ENCODE measurements at places on chromosomes 5 and 9.

DNA sequence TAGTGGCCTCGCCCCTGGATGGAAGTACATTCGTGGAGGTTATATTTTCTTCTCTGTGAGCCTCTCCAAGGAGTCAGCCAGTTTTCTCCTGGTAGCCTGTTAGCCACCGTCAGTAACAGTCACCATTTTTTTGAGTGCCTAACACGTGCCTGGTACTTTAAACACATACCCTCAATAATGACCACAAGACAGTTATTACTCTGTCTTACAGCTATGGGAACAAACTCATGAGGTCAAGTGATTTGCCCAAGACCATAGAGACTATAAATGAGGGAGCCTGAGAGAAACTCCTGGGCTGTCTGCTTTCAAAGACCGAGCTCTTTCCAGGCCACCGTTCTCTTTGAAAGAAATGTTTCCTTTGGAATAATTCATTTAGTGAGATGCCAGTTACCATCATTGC is 90.4 kb downstream of the PALM2AKAP2 start:
- no peak for DNase-seq

DNA sequence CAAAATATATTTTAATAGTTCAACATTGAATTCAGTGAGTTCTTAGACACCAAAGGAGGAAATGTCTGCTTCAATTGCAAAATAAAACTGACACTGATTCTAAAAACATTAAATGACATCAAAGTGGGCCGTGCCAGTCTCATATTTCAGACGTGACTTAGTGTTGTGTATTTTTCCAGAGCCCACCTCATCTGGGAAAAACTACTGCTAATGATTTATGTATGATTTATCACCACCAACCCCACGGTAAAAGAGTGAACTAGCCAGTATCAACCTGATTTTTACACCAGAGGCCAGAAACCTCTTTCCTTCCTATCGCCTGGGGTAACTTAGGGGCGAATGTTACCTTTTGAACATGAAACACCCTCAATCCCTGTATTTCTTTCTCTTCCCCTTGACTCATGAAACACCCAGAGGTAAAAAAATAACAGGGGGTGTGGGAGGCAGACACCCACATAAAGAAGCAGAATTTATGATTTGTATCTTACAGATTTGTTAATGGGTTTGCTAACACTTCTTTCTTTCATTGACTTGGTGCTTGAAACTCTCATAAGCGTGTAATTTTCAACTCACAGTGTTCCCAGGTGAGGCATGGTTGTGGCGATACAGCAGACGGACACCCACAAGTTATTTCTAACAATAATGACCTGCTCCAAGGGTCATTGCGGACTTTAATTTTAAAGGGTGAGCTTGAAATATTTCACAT is 56.4 kb upstream of the FANCC start:
- no peak for DNase-seq

DNA sequence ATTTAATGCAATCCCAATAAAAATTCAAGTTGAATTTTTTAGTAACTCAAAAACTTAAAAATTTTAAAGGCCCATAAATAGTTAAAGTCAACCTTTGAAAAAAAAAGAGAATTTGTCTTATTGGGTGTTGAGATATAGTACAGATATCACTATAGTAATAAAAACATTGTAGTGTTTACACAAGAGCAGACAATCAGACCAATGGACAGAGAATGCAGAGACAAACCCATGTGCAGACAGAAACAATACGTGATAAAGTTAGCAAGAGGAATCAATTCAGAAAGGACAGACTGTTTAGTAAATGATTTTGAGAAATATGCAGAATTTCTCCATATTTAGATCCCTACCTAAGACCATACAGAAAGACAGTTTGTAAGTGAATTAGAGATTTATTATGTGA is 33.9 kb downstream of the GOLGA1 start:
- DNase-seq = no peak

GRCh38 chr9:109817846-109818472 is 38.0 kb downstream of the PALM2AKAP2 start:
- DNase-seq = peak; percentile 96

DNA sequence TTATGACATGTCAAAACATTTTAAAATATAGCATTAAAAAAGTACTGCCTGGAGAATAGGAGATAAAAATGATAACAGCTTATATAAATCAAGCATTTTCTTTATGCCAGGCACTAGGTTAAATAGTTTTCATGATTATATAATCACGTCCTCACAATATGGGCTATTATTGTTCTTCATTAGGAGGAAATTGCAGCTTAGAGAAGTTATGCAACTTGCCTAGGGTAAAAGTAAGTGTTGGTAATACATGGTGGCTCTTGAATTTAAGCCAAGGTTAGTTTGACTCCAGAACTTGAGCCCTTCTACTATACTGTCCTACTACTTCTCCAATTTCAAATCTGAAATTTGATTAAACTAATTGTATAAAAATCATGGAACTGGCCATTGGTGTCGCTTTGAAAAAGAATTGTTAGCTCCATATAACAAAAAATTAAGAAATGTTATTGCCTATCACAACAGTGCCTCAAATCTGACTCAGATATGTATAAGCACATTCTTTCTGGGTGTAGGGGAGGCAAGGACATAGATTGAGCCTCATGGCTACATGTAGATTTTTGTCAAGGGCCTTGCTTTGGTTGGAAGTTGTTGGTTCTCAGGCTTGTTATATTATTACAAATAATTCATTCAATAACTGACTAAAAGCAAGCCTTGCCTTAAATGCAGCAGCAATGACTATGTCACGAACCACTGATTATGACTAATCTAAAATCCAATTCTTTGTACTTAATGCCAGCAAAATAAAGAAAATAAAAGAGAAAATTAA is 223.5 kb upstream of the DAB2 start:
- DNase-seq = no peak

- DNase-seq = no peak
Measured at GRCh38 chr9:93871286-93871685, 83.9 kb downstream of the BARX1 start.

GRCh38 chr9:30846651-30847050 is 1537.8 kb upstream of the ACO1 start:
- no peak for DNase-seq

DNA sequence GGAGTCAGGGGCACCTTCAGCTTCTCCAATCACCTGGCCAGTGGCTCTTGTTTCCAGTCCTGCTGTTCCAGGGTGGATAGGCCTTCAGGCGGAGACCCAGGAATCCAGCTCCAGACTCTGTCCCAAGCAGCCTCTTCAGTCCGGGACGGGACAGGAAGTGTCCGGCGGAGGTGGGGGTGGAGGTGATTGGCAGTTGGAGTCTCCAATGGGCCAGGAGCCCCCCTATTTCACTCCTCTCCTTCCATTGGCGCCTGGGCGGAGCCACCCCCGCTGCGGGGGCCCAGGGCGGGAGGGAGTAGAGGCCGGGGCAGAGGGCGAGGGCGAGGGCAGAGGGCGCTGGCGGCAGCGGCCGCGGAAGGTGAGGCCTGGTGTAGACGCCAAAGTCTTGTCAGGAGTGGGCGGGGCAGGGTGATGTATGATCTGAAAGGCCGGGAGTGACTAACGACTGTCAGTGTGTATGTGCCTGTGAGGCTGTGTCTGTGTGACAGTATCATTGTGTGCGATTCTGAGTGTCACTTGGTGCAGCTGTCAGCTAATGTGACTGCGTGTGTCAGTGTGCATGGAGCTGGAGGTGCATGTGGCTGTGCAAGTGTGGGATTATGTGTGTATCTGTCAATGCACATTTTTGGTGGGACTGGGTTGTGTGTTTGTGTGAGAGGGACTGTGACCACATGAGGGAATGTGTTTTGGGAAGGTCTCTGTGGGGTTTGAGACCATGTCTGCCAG is at the start of gene IL11RA:
Gene IL11RA (plus strand): TSS at position 310 of the 726 bp plus-strand sequence. CDS start 3,033 bp downstream, outside the sequence.
- DNase-seq = peak; percentile 88

GRCh38 chr5:39520232-39520572 is 95.4 kb upstream of the DAB2 start:
- peak; percentile 94 for DNase-seq

GRCh38 chr5:178590141-178590923 is at the start of gene COL23A1:
Gene COL23A1, minus strand, starts transcription at chr5:178590393.
- peak; percentile 50 for DNase-seq

- no peak for DNase-seq
Measured at GRCh38 chr9:137515338-137515724, 34.9 kb downstream of the PNPLA7 start.

GRCh38 chr9:14749741-14750211 is 27.2 kb upstream of the CER1 start:
- no peak for DNase-seq

- no peak for DNase-seq
Measured at GRCh38 chr5:15748266-15748665, 248.3 kb downstream of the FBXL7 start.

DNA sequence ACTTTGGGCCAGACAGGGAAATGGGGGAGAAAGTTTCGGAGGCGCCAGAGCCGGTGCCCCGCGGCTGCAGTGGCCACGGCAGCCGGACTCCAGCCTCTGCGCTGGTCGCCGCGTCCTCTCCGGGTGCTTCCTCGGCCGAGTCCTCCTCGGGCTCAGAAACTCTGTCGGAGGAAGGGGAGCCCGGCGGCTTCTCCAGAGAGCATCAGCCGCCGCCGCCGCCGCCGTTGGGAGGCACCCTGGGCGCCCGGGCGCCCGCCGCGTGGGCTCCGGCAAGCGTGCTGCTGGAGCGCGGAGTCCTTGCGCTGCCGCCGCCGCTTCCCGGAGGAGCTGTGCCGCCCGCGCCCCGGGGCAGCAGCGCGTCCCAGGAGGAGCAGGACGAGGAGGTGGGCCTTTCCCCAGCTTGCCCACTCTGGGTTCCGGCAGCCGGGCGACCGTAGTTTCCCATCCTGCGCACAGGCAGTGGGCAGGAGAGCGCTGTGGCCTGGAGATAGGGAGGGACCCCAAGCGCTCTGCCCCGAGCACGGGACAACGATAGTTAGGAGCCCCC is 516 bp downstream of the MAST4 start:
- DNase-seq = peak; percentile 4

DNA sequence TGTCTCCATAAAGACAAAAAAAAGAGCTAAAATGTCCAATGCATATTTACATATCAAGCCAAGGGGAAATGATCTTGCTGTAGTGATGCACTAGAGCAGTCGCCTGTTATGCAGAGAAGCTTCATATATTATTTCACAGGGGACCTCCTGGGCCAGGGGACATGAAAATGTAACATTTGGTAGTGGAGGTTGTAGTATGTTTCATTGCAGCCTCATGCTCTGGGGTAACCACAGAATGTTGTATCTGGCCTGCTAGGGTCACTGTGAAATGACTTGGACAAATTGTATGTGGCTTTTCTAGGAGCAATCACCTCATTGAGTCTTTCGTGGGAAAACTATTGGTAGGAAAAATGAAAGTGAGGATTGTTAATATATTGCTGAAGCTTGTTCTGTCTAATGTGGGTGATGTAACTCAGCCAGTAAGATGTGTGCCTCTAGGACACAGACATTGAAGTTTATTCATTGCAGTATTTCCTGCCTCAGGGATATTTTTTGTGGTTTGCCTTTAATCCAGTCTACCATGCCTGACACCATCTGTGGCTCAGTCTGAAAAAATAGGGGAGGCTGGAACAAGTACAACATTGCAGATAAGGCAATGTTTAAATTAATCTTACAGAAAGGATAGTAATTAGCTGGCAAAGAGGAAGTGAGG is 430.8 kb upstream of the TNC start:
- DNase-seq = peak; percentile 80

DNA sequence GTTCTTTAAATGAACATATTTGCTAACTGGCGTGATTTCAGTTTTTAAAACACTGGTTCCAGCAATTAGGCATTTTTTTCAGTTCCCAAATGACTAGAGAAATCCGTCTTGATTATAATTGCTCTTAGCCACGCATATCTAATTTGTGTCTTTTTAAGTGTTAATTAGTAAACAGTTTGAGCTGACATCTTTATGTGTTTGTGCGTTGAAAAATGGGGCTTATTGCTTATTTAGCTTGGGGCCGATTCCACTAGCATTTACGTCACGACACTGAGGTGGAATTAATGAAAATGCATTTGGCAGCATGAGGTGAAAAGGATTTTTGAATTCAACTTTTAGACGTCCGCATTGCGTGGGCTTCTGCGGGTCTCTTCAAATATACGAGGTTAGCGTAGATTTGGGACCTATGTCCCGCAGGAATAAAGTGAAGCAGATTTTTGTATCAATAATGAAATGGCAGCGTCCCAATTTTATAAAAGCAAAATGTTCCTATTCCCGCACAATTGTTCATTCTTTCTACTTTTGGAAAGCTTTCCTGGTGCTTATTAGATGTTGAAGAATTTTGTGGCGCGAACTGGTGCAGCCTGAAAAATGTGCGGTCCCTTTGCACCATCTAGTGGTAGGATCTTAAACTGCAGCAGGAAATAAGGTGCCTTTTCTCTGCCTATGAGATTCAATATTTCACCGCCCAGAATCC is 122.7 kb upstream of the LMX1B start:
- DNase-seq = peak; percentile 71

GRCh38 chr9:97933297-97933998 is 4.5 kb downstream of the HEMGN start:
- DNase-seq = no peak

- DNase-seq = no peak
Measured at GRCh38 chr9:23658376-23659258, 167.4 kb downstream of the ELAVL2 start.

- no peak for DNase-seq
Measured at GRCh38 chr9:89436963-89437625, 60.8 kb downstream of the SEMA4D start.

DNA sequence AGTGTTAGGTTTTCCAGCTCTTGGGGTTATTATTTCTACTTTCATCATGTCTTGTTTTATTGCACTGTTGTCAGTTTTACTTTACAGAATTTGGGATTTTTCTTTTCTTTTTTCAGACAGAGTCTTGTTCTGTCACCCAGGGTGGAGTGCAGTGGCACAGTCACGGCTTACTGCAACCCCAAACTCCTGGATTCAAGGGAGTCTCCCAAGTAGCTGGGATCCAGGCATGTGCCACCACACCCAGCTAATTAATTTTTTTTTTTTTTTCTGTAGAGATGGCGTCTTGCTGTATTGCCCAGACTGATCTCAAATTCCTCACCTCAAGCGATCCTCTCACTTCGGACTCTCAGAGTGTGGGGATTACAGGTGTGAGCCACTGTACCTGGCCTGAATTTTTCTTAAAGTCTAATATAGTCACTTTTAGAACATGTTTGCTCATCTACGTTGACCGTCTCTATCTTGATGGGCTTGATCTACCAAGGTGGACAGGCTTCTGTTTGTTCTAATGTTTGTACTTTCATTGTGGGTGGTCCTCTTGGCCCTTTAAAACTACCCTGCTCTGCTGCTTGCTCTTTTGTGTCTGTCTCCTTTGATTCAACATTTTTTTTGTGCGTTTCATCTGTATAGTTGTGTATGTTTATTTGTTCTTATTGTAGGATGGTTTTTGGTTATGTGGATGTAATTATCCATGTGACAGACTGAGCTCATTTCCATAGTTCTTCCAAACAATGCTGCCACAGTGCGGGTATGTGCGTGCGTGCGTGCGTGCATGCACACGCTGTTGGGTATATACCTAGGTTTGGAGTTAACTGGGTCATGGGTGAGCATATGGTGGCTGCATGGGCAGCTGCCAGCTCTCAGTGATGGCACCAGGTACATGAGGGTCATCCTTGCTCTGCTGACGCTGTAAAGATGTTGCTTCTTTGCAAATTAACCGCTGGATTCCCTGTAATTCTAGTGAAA is 18.1 kb downstream of the PRRC2B start:
- no peak for DNase-seq

- no peak for DNase-seq
Measured at GRCh38 chr9:104319198-104319597, 184.9 kb upstream of the OR13F1 start.

- DNase-seq = no peak
Measured at GRCh38 chr9:134221273-134222017, 57.1 kb upstream of the RNU6ATAC start.

All from fibroblast of villous mesenchyme (primary cell).